ENCODE measurements at places on chromosomes 3 and 15.

- DNase-seq: no peak
Observed at GRCh38 chr3:17384567-17385296, 357.7 kb downstream of the TBC1D5 start.

GRCh38 chr3:106491796-106492195, 623.0 kb upstream of the CBLB start:
- DNase-seq: no peak

- no peak for DNase-seq
Observed at GRCh38 chr15:69526081-69527061, 73.8 kb downstream of the RPLP1 start.

- no peak for DNase-seq
Observed at GRCh38 chr15:100881573-100882336, 2.1 kb downstream of the ALDH1A3 start.

DNA sequence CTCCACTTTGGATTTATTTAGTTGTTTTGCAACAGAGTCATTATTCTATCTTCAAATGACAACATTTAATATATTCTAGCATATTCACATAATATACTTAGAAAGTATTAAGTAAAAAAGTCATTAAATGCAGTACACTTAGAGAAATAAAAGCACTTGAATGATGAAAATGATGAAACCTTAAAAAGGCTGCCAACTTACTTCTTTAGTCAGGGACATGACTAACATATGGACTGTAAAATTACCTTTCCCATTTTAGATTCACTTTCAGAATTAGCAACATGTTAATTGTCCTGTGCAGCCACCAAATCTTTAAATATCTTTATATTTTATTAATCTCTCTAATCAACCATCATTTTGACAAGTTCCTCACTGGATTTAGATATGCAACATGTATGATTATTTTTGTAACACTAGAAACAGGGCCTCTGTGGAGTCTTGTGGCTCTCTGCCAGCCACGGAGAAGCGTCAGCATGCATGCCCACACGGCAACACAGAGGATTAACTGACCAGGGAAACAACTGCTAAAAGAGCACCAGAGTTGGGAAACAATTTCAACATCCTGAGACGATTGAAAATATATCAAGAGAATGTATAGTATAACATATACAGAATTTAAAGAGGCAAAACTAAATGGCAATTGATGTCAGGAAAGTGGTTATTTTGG, 95.7 kb downstream of the ANO10 start:
- no peak for DNase-seq

DNA sequence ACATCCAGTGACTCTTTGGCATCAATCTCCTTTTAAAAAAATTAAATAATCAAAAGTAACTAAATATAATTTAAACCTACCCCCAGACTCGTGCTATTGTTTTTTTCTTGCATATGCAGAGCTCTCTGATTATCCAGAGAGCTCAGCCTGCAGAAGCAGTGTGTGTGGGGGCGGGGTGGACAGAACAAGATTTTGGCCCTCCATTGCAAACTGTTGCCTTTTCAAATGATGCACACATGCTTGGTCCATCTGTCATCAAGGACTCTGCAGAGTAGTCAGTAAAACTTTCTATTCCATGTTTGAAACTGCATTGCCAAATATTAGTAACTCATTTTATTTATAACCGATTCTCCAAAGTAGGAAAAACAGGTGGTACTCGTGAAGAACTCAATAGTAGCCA, 28.6 kb upstream of the STXBP5L start:
- DNase-seq: no peak

GRCh38 chr3:185995352-185995751, 57.5 kb upstream of the TRA2B start:
- peak; percentile 60 for DNase-seq

GRCh38 chr15:83107841-83108181, 366 bp downstream of the TM6SF1 start:
- no peak for DNase-seq

GRCh38 chr3:122497425-122497824, 17.3 kb downstream of the KPNA1 start:
- peak; percentile 72 for DNase-seq

DNA sequence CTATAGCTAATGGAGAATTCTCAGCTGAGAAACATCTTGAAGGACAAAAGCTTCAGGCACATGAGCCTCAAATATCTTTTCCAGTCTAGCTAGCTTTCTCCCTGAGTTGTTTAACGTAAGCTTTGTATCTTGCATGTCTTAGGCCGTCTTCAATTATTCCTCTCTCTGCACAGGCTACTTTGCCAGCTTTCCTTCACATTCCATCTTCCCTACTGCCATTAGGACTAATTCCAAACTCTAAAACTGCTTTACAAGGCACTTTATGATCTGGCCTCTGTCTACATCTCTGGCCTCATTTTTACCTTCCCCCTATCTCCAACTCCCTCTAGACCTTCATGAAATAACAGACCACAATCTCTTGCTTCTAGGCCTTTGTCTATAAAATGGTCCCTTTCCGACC, 171.4 kb downstream of the GREM1 start:
- DNase-seq: no peak

GRCh38 chr3:192212335-192212734, 515.0 kb downstream of the FGF12 start:
- DNase-seq: no peak

DNA sequence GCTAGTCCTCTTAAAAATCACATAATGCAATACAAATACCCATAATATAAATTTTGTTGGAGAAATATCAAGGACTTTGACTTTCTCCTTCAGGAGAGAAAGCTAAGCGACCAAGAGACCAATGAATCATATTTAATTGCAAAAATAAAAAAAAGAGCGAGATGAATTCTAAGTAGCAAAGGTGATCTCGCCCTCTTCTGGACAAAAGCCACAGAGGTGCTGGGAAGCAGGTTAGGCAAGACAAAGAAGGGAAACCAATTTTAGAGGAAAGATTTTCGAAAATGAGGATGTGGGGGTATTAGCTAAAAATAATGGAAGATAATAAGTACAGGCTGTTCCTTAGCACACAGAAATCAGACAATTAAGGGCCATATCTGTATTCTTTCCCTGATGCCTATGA, 111.4 kb upstream of the PLAAT1 start:
- no peak for DNase-seq

- no peak for DNase-seq
Observed at GRCh38 chr15:38042707-38043445, 108.4 kb downstream of the TMCO5A start.

DNA sequence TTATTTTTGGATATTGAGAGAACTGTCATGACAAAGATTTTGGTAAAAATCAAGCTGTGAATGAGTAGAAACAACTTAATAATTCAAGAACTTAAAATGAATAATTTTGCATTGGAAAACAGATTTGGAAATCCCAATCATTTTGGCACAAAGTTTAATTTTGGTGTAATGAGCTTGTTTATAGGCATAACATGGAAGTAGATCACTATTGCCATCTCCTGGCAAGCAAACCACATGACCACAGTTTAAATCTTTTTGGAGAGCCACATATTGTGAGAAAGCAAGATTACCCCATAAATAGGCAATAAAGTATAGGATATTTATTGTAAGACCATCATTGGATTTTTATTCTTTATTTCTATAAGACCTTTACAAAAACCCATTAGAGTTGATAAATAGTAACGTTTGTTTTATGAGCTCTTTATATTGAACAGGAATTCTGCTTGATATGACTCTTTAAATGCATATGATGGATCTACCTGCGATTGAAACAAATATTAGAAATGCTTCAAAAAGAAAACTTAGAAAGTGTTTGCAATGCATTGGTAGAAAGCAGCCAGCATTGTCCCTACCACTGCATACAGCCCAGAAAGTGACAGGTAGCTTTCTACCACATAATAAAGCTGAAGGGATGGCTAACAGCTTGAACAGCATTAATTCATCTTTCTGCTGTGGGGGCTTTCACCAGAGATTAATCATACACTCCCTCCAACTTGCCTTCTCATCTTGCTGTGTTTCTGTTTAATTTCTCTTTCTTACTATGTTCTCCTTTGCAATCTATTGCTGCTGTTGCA, 766.8 kb downstream of the TBL1XR1 start:
- DNase-seq: peak; percentile 15

- DNase-seq: no peak
Observed at GRCh38 chr3:46183330-46183729, 24.8 kb downstream of the CCR1 start.

DNA sequence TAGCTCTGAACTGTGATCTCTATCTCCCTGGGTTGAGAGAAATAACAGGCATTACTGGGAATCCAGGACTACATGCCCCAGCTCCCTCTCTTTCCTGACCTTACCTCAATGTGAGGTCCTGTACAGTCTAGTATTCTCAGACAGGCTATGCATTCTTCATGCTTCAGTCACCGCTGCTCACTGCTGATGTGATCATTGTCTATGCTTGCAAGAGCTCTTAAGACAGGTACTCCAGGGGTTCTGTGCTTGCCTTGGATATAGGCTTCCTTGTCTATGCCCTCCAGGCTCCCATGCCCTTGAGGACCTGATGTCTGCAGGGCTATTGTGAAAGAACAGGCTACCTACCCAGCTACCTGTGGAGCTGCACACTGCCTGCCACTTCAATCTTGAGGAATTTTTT, 183.6 kb downstream of the MBNL1 start:
- no peak for DNase-seq

DNA sequence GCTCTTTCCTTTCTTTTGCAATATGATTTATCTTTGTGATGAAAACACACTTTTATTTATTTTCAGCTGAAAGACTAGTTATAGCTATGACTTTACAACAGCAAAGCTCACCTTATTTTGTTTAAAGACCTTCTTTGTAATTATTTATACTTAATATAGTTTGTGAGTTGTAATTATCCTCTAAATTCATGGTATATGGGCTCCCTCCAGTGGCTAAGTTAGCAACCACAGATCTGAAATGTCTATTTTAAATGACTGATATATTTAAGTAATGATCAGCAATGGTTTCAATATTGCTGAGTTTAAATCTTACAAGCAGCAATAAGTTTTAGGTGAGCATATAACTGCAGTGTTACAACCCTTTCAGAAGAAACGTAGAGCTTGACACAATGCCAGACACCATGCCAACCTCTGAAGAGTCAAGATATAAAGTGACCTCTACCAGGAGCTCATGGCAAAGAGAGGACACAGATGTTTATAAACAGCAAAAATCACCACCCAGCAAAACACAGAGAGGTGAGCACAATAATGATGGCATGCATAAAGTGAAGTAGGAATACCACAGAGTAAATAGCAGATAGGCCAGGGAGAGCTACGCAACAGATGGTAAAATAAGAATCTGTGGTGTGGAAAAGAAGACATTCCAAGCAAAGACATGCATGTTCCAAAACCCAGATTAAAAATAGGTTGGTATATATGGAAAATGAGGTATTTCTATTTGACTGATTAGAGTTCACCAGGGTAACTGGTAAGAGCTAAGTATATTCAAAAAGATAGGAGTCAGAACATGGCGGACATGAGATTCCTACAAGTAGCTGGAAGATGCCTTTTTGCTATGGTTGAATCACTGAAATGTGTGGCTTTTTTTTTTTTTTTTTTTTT, 143.7 kb upstream of the ZNF385D start:
- DNase-seq: no peak

DNA sequence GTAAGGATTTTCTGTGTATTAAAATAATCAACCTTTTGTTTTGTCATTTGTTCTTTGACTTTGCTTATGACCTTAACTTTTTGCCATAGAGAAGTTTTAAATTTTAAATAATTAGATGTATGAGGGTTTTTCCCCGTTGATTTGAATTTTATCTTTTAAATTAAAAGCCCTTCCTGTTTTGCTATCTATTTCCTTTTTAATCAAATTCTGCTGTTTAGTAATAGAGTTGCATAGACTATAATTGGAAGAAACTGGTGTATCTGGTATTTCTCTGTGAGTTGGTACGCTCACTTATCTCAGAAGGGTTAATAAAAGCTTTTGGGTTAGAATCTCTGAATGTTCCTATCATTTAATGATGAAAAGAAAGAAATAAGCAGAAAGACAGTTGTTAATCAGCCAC, 82.2 kb downstream of the LRRC3B start:
- DNase-seq: no peak

- DNase-seq: peak; percentile 36
Observed at GRCh38 chr3:157231071-157231470, 71.1 kb upstream of the CCNL1 start.

- DNase-seq: no peak
Observed at GRCh38 chr15:29518442-29518841, 248.8 kb upstream of the NSMCE3 start.

DNA sequence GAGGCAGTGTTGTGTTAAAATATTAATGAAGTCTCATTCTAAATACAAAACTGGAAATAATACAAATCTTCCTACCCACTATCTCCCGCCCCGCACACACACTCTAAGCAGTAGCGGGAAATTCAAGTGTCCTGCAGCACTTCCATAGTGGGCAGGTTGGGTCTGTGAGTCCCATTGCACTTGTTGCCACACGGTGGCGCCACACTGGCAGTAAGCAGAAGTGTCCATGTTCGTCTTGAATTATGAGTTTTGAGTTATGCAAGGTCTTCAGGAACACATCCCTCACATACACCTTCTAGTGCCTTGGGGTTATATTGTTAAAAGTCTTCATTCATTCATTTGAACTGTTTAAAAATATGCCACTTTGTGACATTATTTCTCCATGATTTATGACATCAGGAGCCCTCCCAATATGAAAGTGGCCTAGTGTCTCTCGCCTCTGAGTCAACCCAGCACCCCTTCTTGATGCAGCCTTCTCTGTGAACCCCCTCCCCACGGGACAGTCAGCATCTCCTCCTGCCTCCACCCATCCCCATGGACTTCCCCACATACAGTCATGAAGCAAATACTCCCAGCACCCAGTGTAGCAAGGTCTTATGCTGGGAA, 17.6 kb upstream of the CCDC174 start:
- DNase-seq: no peak

- DNase-seq: no peak
Observed at GRCh38 chr15:30999729-31000128, 8.3 kb upstream of the MTMR10 start.

DNA sequence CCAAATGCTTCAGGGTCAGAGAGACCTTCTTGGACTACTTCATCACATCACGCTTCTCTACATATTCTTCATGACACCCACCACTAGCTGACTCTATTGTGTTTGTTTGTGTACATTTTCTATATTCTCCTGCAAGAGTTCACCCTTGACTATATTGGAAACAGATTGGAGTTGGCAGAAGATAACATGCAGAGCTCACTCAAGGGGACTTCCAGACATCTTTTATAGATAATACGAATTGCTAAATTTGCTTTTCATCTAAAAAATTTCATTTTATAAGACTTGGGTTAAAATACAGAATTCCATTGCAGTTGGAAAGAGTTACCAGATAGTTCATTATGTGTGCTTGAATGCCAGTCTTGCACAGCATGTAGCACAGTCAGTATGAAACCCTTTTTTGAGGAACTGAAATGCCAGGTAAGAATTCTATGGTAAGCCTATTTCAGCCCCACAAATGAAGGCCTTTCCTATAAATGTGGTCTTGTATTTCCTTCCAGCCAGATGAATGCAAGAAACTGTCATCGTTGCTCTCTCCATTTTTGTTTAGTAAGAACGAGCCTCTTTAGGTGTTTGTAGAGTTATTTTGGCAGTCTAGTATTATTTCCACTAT, 177.6 kb downstream of the GHSR start:
- no peak for DNase-seq

GRCh38 chr3:177787279-177788041, 590.2 kb upstream of the TBL1XR1 start:
- DNase-seq: no peak

All from non-pigmented ciliary epithelial cell (primary cell).